ENCODE measurements at places on chromosomes 4 and X.

GRCh38 chr4:16622826-16623225 is 275.6 kb downstream of the LDB2 start:
- DNase-seq = no peak

DNA sequence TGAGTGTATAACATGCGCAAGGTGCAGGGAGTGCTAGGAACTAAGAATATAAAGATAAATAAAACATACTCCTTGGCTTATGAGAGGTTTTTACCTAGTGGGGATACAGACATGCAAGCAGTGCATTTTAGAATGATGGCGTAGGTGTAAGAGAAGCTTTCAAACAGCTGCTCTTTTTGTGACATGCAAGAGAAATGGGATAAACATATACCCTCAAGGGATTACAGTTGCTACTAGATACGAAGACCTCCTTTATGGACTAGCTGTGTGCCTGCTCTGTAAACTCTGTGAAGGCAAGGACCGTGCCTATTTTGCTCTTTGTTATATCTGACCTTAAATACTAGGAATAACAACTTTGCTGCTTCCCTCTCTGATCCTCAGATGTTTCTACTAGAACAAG is 39.0 kb upstream of the SLITRK4 start:
- DNase-seq = no peak

- DNase-seq = no peak
Measured at GRCh38 chr4:176508780-176509331, 189.1 kb downstream of the SPCS3 start.

- no peak for DNase-seq
Measured at GRCh38 chr4:122831515-122832196, 5.0 kb downstream of the FGF2 start.

Data from omental fat pad (tissue), 4 donors.